Mucosa of descending colon (tissue), 3 donors: ENCODE measurements at places on chromosomes 11 and 22. TPM values are rescaled to one million over a fixed set of nuclear protein-coding genes. Genes with fewer than 3 reads are reported as not detected.

GRCh38 chr11:15412054-15412453 is 297.3 kb downstream of the INSC start:
- no peak for DNase-seq

DNA sequence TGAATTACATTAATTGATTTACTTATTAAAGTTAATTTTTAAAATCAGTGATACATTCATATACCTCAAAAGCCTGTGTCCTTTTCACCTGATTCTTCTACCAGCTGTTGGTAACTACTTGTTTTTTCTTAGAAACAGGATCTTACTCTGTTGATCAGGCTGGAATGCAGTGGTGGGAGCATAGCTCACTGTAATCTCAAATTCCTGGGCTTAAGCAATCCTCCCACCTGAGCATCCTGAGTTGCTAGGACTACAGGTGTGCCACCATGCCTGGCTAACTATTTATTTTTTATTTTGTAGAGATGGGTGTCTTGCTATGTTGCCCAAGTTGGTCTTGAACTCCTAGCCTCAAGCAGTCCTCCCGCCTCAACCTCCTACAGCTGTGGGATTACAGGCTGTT is 4.7 kb downstream of the TRIM44 start:
- DNase-seq: no peak

Gene OR5P2
- not detected for total RNA-seq

GRCh38 chr22:32323513-32324164 is 34.0 kb upstream of the RFPL3 start:
- DNase-seq: no peak
